Stimulated activated CD4-positive, alpha-beta T cell treated with anti-CD3 and anti-CD28 coated beads, Interleukin-1b, Interleukin-23, amount 100 ng/mL, for 1 hour (primary cell): ENCODE measurements at places on chromosomes 5 and 9.

- no peak for DNase-seq
Observed at GRCh38 chr5:39515881-39516280, 91.1 kb upstream of the DAB2 start.

- DNase-seq: no peak
Observed at GRCh38 chr5:57662991-57663390, 180.4 kb upstream of the ACTBL2 start.

- DNase-seq: no peak
Observed at GRCh38 chr5:151611127-151611775, 20.1 kb upstream of the FAT2 start.

- no peak for DNase-seq
Observed at GRCh38 chr9:134475011-134475790, 148.9 kb downstream of the RXRA start.

DNA sequence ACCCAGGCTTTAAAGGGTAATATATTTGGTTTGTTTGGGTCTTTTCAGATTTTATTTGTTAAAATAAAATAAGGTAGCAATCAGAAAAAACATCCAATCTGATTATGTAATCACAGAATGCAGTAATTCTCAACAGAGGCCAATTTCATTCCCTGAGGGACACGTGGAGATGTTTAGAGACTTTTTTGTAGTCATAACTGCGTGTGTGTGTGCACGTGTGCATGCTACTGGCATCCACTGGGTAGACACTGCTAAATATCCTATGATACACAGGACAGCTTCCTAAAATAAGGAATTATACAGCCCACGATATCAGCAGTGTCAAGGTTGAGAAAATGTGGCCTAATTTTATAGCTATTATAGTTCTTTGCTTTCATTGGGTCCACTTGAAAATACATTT lies 180.8 kb upstream of the KLF9 start:
- DNase-seq: no peak

DNA sequence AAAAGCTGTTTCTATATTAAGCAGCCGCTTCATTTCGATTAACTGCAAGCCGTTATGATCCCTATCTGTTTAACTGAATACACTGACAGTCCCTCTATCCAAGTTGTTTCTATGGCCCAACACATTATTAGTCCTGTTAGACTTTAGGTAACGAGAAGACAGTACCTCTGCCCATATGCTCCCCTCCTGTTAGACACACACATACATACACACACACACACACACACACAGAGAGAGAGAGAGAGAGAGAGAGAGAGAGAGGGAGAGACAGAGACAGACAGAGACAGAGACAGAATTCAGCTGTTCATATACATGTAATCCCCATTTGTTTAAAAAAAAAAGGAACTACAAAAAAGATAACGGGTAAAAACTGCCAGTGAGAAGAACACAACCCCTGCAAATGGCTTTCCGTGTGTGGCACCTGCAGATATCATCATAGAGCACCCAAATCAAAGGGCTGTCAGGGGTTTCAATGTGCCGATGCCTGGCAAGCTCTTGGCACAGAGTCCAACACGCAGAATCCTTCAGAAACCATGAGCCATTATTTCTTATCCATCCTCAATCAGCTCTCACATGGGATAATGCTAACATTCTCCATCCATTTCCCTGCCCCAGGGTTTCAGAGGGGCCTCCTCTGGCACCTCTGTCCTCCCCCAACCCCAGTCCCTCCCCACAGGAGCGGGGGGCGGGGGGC lies 144.0 kb downstream of the MYO10 start:
- no peak for DNase-seq

- DNase-seq: no peak
Observed at GRCh38 chr5:178416206-178416882, 173.8 kb downstream of the COL23A1 start.

- no peak for DNase-seq
Observed at GRCh38 chr5:143130613-143131305, 272.7 kb downstream of the NR3C1 start.

- no peak for DNase-seq
Observed at GRCh38 chr9:33719581-33720374, 75.6 kb upstream of the PRSS3 start.

DNA sequence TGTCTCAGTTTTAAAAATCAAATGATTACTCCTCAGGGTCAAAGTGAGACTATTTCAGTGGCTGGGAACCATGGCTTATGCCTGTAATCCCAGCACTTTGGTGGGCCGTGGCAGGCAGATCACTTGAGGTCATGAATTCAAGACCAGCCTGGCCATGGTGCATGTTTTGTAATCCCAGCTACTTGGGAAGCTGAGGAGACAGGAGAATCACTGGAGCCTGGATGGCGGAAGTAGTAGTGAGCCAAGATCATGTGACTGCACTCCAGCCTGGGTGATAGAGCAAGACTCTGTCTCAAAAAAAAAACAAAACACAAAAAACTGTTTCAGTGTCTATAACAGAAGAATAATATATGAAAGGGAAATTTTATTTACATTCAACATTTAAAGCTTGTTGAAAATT lies 182.9 kb downstream of the ARHGEF28 start:
- no peak for DNase-seq

GRCh38 chr5:170411100-170411499 lies 21.9 kb upstream of the KCNMB1 start:
- no peak for DNase-seq

GRCh38 chr9:98570663-98571440 lies 137.9 kb downstream of the GABBR2 start:
- no peak for DNase-seq

- no peak for DNase-seq
Observed at GRCh38 chr9:37987467-37987981, 81.5 kb downstream of the SHB start.

- DNase-seq: no peak
Observed at GRCh38 chr9:117134826-117135500, 279.9 kb downstream of the ASTN2 start.

- no peak for DNase-seq
Observed at GRCh38 chr9:103193992-103194391, 198.9 kb downstream of the CYLC2 start.

- DNase-seq: no peak
Observed at GRCh38 chr9:89368550-89368949, 50.2 kb downstream of the SECISBP2 start.
